ENCODE measurements at places on chromosomes 1 and 21. TPM values are rescaled to one million over a fixed set of nuclear protein-coding genes. Genes with fewer than 3 reads are reported as not detected.

DNA sequence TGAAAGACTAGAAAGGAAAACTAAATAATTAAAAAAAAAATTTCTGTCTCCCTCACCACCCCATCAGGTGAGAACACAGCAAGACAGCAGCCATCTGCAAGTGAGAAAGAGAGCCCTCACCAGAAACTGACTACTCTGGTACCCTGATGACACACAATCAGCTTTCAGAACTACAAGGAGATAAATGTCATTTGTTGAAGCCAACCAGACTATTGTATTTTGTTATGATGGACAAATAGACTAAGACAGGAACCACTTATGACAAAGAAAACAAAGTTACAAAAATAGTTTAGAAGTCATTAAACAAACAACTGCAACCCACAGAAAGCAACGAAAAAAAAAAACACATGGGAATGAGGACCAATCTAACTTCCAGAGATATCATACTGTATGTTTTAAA, 98.3 kb downstream of the FAF1 start:
- H3K36me3 ChIP-seq, result peaks cover 21% of the 10 kb centered on the region

- peaks cover 2% of the 10 kb centered on the region for H3K36me3 ChIP-seq
- DNase-seq, result no peak
- H3K27me3 ChIP-seq, result no peaks in the 10 kb centered on the region
- no peaks in the 10 kb centered on the region for H3K4me1 ChIP-seq
Observed at GRCh38 chr1:89287181-89288050, 14.8 kb upstream of the GBP5 start.

GRCh38 chr1:244054924-244055263, 3.8 kb downstream of the ZBTB18 start:
- H3K4me1 ChIP-seq, result peaks cover 3% of the 10 kb centered on the region
- no peak for DNase-seq
- H3K4me3 ChIP-seq, result no peak overlapping the region

DNA sequence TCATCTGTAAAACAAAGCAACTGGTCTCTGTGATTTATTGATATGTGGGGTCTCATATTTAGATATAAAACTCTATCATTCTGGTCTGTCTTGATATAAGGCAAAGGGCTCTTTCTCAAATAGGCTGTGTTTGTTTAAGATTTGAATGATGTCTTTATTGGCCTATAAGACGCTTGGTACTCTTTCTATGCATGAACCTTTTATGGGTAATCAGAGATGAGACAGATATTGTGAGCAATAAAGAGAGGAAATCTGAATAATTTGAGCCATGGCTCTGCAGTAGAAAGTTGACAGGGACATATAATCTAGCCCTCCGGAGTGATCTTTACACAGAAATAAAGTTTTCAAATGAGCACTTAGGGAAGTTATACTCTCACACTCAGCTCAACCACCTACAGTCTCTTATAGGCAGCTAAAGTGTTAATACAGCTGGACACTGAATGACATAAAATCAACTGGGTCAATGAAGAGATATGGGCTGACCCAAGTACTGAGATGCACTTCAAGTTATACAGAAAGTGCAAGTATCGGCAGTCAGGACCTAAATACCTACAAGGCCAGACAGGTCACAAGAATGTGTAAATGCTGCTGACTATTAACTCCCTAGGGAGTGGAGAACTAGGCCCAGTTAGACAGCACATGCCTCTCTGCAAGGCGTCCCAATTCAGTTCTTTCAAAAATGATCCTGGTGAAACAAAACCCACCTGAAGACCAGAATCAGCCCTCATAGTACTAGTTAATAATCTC, 111.0 kb downstream of the PTPN14 start:
- peak overlapping the region; percentile 96 for H3K27ac ChIP-seq
- no peaks in the 10 kb centered on the region for H3K27me3 ChIP-seq
- H3K36me3 ChIP-seq, result peaks cover 5% of the 10 kb centered on the region
- H3K4me3 ChIP-seq, result no peak overlapping the region
- peaks cover 15% of the 10 kb centered on the region for H3K4me1 ChIP-seq

DNA sequence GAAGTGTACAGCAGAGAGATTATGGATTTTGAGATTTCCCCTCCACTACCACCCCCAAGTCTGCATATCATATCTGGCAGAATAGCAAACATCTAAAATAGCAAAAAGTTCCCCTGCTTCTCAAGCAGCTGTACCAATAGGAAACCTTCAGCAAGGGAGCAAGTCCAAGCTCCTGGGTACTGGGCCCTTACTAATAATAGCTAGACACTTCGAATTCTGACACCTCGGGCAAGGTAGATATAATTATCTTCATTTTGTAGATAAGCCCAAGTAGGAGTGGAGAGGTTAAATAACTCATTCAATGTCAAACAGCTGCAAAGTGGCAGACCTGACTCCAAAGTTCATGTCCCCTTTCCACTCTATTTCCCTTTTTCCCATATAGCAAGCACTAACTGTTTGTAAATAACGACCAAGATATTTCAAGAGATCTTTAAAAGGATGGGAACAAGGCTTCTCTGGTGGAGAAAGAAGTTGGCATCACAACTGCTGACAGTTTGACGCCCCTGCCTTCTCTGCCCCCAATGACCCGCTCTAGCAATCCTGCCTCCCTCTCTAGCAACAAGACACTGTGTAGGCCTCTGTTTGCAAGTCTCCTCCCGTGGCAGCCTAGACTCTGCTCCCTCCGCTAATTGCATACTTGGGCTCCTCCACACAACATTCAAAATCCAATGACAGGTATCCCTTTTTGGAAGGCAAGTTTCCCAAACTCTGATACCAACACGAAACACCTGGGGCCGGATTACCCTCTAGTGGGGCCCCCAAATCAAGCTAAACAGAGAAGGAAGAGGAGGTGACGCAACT, 18.7 kb upstream of the ADAR start:
- H3K4me3 ChIP-seq, result peak overlapping the region; percentile 98
- H3K4me1 ChIP-seq, result no peaks in the 10 kb centered on the region
- DNase-seq, result no peak
- H3K27ac ChIP-seq, result no peak overlapping the region
- H3K27me3 ChIP-seq, result no peaks in the 10 kb centered on the region
- peaks cover 10% of the 10 kb centered on the region for H3K36me3 ChIP-seq

Gene GPR25
- not detected for total RNA-seq

Gene IL12RB2
- total RNA-seq, result 0.77 TPM

Gene OR10R2
- total RNA-seq, result not detected

All from H9 (cell line).